ENCODE measurements at places on chromosomes 11 and 22.

DNA sequence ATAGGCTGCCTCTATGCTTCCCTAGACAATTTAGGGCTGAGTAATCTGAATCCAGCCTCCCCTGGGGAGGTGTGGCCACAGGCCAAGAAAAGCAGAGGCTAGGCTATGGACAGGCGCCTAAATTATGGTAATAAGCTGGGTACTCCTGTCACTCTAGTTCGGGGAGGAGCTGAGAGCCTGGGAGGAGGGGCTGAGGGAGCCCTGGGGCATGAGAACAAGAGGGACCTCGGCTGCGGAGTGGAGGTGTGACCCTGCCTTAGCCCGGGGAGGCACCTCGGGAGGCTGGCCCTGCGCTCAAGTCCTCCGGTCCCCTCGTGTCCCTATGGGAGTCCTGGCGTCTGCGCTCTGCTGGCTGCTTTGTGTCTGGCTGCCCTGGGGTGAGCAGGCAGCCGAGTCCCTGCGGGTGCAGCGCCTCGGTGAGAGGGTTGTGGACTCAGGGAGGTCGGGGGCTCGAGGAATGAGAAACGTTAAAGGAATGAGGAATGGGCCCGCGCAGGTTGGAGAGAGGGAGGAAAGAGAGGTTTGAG, at the start of gene OTOG:
Gene OTOG, plus strand, starts transcription at position 209 of the 527 bp plus-strand sequence. Its CDS starts 114 bp downstream, at position 323.
- no peak for DNase-seq

DNA sequence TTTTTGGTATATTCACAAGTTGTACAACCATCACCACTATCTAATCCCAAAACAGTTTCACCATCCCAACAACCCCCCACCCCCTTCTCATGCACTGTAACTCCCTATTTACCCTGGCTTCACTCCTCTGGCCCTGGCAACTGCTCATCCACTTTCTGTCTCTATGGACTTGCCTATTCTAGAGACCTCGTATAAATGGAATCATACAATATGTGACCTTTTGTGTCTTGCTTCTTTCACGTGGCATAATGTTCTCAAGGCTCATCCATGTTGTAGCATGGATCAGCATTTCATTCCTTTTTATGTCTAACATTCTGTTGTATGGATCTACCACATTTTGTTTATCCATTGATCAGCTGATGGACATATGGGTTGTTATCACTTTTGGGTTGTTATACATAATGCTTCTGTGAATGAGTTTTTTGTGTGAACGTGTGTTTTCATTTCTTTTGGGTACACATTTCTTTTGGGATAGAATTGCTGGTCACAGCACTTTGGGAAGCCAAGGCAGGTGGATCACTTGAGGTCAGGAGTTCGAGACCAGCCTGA, 46.1 kb downstream of the GDPD5 start:
- DNase-seq, result no peak

GRCh38 chr11:68169442-68169841, 43.7 kb downstream of the KMT5B start:
- DNase-seq, result no peak

DNA sequence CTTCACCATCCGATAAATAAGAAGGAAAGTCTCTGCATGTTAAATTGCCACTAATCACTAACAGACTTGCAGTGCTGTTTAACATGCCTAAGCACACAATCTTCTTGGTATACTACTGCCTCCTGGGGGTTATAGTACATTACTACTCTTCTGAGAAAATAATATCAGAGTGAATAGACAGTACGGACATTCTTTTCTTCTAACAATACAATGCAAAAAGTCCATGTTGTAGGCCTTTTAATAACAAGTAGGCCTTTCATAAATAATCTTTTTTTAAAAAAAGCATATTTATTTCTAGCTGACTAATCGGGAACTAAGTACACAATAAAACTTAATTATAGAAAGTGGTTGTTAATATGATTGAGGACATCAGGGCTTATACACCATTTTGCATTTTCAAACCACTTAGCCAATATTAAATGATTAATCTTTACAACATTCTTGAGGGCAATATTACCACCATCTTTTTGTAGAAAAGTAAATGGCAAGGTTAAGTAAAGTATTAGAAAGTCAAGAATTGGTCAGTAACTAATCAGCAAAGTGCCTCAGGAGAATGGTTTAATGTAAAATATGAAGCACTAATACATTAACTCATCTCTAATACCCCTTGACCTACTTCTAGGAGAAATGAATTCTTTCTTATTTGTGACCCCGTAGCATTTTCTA, 84.7 kb downstream of the TTC28 start:
- DNase-seq, result no peak

GRCh38 chr11:96012086-96012824, 88.3 kb upstream of the MTMR2 start:
- DNase-seq, result peak; percentile 41

GRCh38 chr11:31757260-31757835, 53.8 kb downstream of the PAX6 start:
- no peak for DNase-seq

GRCh38 chr11:41201156-41201555, 258.3 kb downstream of the LRRC4C start:
- DNase-seq, result no peak

DNA sequence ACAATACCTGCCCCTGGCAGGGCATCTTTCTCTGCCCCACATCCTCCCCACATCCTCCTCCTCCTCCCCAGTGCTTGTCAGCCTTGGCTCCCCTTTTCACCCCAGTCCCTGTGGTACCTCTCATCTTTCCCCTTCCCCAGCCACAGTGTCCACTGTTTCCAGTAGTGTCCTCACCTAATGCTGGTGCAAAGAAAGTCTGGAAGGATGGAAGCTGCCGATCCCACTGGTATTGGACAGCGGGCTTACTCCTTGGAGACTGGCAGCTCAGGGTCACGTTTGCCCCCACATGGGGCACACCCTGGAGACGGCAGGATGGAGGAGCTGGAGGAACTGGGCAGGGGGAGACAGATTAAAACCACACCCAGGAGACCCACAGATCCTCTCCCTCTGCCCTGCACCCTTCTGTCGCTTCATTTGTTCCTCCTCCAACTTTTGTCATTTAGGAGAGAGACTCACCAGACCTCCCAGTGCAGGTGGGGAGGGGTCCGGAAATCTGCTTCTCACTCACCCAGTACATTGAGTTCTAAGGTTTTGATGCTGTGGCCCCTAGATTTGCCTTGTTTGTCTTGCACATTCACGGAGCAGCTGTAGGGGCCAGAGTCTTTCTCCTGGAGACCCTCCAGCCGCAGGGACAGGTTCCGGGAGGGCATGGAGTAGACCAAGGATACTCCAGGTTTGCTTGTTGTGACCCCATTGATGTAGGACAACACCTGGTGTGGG, 4.1 kb upstream of the VSIG2 start:
- DNase-seq, result no peak

- no peak for DNase-seq
Measured at GRCh38 chr11:30257058-30257457, 26.2 kb downstream of the FSHB start.

- no peak for DNase-seq
Measured at GRCh38 chr11:104219096-104219495, 55.1 kb upstream of the PDGFD start.

GRCh38 chr11:2197771-2198520, 26.3 kb upstream of the TH start:
- no peak for DNase-seq

DNA sequence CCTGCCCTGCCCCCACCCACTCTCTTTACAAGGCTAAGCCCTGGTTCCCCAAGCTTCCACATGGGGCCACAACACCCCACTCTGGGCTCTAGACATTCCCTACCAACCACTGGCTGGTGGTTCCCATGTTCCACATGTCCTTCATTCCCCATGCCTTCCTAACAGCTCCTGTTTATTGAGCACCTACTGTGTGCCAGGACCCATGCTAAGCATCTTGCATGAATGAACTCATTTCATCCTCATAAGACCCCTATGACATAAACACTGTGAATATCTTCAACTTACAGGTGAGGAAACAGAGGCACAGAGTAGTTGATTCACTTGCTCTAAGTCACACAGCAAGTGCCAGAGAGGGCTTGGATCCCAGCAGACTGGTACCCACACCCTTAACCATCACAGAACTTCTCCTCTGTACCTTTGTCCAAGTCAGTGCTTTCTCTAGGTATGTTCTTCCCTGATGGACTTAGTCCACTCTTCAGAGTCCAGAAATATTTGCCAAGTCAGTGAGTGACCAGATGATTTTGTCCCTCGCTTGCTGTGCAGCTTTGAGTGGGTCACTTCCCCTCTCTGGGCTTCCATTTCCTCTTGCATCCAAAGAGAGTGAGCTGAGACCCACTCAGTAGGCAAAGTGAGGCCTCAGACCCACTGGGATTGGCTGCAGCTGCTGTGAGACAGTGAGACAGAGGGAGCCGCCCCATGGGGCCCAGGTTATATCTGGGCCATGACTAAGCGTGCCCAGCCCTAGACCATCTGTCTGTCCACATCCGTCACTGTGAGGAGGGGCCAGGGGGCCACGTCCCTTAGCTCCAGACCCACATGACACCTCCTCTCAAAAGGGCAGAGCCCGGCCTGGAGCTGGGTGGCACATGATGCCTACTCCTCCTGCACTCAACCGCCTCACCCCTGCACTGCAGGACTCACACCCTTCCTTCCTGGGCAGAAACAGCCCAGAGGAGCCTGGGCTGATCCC, 132.4 kb downstream of the MN1 start:
- no peak for DNase-seq

DNA sequence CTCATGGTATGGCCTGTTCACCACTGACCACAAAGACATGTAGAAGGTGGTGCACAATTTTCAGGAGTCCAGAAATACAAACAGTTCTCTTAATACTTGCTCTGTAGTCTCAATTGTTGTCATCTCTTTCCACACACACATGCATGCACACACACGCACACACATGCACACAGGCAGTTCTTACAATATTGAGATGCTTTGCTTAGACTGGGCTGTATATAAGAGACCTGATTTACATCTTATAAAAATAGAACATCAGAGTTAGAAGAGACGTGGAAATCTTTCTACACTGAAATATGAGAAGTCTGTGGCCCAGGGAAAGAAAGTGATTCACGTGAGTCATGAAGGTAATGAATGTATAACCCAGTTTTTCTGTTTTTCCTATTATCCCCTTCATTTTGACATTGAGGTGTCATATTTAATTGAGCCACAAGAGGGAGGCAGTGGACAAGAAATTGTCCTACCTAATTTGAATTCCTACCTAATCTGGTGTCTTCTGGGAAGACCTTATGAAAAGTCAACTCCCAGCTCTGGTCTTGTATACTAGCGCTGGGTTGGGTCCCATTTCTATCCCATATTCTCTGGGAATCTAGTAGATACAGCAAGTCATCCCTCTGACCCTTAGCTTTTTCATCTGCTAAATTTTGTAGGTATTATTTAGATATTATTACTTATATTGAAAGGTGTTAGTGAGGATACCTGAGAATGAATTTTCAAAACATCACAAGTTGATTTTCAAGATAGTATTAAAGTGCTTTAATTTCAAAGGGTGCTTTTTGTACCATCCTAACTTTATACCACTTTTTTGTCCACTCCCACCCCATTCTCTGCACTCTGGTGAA, 14.9 kb upstream of the MS4A4A start:
- DNase-seq, result no peak

GRCh38 chr22:44172370-44173108, 8.2 kb upstream of the PARVG start:
- no peak for DNase-seq

Data from activated T-cell treated with anti-CD3 and anti-CD28 coated beads for 4 hours (primary cell).